RWPE1 (cell line): ENCODE measurements at places on chromosomes 1 and 21.

DNA sequence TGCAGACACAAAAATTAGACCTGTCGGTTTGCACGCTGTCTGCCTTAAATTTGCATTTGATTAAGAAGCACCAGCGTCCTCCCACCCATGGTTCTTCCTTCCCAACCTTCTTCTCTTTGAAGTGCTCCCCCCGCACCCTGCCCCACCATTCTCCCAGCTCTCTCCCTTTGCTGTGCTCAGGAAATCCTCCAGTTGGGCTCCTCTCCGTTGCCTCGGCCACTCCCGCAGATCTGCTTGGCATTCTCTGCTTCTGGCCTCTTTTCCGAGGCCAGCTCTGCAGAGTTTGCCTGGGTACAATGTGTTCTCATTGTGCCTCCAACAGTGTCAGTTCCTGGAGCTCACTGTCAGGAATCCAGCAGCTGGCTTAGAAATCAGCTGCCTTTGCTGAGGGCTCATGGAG lies 126.1 kb downstream of the NAV1 start:
- no peak for DNase-seq

- no peak for DNase-seq
Observed at GRCh38 chr1:30302858-30303257, 420.5 kb downstream of the MATN1 start.

DNA sequence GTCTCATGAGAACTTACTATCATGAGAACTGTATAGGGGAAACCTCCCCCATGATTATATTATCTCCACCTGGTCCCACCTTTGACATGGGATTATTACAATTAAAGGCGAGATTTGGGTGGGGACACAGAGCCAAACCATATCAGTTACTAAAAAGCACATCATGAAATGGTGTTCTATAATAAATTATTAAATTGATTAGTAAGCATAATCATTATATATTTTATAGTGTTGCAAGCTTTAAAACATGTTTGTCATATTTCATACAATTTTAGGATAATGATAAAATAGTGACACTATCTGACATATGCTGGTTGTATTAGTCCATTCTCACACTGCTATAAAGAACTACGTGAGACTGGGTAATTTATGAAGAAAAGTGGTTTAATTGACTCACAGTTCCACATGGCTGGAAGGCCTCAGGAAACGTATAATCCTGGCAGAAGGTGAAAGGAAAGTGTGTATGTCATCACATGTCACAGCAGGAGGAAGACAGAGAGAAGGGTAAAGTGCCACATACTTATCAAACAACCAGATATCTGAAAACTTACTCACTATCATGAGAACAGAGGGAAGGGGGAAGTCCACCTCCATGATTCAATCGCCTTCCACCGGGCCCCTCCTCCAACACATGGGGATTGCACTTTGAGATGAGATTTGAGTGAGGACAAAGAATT lies 539.2 kb upstream of the OLFM3 start:
- DNase-seq, result no peak

DNA sequence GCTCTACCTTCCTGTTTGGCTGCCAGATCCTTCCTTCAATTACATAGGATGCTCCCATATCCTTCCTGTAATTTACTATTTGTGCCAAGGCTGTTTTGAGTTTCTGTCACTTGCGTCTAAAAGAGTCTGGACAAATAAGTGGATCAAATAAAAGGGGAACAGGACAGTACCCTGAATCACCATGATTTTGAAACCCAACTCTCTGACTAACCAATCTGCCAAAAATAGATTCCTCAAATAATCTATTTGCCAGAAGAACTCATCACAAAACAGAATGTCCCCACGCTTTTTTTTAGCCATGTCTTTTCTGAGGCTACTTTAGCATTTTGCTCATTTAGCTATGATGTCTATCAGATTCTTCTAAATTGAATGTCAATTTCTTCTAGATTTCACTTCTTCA lies 392.6 kb downstream of the NTNG1 start:
- DNase-seq, result no peak

- DNase-seq, result no peak
Observed at GRCh38 chr1:96840396-96840795, 118.8 kb downstream of the PTBP2 start.
